ENCODE measurements at places on chromosomes 6 and 20.

DNA sequence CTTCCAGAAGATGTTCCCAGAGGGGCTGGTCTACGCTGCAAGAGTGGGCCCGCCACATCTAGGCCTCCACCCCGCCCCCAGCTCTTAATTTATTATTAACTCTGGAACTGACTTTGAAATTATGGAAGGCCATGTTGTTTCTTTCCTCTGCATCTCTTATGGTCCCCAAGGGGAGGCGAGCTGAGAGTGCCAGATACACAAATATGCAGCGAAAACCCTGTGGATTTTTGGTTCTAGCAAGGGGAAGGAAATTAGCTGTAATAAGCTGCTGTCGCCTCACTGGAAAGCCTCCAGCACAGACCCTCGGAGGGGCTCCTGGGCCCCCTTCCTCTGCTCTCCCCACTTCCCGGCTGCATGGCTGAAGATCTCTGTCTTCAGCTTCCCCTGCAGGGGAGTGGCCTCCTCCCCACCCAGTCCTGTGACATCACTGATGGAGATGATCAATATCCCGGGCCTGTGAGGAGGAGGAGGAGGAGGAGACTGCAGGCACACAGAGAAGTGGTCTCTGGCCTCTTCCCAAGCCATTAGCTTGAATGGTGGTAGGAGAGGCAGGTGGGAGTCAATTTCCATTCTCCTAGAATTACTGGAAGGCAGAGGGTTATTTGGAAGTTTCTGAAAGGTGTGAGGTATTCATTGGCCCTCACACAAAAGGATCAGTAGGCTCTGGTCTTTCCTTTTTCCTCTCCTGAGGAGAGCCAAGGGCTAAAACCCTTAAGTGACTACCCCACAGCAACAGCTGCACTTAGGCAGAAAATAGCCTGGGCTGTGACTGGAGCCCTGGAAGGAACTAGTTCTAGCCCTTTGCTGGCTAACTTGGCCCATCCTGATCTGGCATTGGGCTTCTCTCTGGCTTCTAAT, 39.7 kb upstream of the CCDC167 start:
- DNase-seq, result no peak

GRCh38 chr20:50528804-50529351, 18.7 kb downstream of the PTPN1 start:
- DNase-seq, result no peak

GRCh38 chr6:93209358-93209757, 210.0 kb downstream of the EPHA7 start:
- DNase-seq, result no peak

DNA sequence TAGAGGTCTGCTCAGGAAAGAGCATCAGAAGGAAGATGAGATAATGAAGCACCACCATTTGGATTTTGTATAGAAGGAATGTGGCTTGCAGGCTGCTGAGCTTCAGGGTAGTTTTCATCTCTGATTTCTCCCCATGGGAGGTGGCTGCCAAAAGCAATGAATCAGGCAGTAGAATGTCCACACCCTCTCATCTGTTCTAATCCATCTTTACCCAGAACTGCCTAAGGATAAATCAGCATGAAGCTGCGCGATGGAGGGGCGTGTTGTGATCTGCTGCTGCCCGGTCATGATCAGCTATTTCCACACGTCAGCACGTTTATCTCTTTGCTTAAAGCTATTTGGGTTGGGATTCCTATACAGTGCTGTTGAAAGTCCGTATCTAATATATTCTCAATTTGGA, 295.4 kb downstream of the FOXA2 start:
- no peak for DNase-seq

DNA sequence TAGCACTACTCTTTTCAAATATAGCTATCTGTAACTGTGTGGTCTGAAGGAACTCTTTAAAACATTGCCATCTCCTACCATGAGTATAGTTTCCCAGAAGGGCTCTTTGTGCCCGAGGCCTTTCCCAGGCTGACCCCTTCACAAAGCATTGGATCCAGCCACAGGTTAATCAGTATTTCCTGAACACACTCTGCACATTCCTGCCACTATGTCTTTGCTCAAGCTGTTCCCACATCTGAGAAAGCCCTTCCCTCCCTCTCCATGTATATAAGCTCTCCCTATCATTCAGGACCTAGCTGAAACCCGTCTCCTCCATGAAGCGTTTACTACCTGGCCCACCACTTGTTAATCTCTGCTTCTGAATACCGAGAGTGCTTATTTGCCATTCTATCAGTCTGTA, 47.8 kb upstream of the PKHD1 start:
- no peak for DNase-seq

DNA sequence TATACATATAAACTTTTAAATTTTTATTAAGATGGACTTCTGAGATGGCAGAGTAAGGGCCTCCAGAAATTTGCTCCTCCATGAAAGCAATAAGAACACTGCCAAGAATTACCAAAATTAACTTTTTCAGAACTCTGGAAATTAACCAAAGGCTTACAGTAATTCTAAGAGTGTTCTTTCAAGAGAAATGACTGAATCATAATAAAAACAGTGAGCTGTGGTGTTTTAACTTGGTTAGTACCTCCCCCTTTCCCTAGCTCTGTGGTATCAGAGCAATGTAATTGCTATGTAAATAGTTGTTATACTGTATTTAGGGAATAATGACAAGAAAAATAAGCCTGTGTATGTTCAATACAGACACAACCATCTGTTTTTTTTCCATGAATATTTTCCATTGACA, 19.0 kb downstream of the HECA start:
- DNase-seq, result no peak

DNA sequence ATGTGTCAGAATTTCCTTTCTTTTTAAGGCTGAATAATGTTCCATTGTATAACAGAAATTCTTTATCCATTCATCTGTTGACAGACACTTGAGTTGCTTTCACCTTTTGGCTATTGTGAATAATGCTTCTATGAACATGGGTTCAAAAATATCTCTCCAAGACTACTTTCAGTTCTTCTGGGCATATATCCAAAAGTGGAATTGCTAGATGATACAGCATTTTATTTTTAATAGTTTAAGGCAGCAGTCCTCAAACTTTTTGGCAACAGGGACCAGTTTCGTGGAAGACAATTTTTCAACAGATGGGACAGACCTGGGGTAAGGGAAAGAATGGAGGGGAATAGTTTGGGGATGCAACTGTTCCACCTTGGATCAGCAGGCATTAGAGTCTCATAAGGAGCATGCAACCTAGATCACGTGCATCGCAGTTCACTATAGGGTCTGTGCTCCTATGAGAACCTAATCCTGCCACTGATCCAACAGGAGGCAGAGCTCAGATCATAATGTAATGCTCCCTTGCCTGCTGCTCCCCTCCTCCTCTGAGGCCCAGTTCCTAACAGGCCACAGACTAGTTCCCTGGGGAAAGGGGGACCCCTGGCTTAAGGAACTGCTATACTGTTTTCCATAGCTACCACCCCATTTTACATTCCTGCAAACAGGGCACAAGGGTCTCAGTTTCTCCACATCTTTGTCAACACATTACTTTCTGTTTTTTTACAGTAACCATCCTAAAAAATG, 239.9 kb upstream of the RNF217 start:
- DNase-seq, result no peak

DNA sequence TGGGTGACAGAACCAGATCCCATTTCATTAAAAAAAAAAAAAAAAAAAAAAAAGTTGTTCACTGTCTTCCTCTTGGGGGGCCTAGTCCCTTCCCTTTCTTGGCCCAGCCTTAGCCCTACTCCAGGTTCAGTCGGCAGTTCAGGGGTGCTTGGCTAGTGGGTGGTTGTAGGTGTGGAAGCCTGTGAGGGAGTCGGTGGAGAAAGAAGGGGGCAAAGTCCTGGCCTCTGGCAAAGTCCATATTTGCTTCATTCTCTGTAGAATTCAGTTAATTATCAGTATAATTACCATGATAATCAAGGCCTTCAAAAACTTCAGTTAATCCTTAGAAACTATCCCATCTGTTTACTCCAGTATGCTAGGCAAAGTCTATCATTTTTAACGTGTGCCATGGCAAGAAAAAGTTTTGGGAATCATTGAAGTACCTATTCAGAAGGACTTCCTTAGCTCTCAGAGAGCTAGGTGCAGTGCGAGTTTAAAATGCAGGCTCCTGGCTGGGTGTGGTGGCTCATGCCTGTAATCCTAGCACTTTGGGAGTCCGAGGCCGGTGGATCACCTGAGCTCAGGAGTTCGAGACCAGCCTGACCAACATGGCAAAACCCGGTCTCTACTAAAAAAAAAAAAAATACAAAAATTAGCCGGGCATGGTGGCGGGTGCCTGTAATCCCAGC, 205.7 kb upstream of the ARG1 start:
- no peak for DNase-seq

DNA sequence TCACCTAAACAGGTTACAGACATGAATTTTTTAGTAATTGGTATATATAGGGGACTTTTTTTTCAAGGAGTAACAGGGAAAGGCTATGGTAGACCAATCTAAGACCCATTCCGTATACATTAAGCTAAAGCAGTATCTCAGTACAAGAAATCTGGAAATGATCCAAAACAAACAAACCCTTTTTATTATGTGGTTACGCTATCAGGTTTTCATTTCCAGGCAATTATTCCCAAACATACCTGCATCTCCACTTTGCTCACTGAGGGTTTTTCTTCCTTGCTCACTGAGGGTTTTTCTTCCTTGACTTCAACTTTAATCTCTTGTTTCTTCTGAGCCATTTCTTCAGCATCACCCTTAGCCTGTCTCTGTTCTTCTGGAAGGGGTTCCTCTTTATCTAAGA, 107.3 kb downstream of the EPB41L2 start:
- no peak for DNase-seq

DNA sequence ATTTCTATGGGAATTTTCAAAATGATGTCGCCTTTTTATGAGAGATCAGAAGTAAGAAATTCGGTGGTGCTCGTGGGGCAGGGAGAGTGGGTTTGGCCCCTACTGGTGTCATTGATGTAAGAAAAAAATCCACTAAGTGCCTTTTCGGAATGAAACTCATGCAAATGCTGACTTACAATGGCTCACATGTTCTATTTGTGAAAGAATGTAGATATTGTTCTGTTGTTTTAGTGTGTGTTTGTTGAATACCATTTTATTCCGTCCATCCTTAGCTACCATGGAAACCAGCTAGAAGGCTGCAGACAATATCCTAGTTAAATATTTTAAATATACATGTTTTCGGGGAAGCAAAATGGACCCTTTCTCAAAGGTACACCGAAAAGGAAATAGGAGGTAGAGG, 304.9 kb downstream of the TAF4 start:
- DNase-seq, result no peak

DNA sequence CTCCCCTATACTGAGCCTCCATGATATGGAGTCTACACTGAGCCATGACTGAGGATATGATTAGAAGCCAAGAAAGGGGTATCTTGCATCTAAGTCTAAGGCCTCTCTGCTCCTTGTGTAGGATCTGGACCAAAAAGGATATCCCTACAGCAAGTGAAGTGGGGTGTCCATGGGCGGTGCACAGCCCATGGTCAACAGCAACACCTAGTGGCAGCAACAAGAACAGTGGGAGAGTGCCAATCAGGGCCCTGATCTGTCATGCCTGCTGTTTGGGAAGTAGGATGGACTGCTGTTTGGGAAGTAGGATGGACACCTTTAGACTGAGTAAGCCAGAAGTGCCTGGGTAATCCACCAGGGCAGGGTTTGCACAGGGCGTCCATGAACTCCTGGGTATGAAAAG, 22.4 kb downstream of the PTGIS start:
- DNase-seq, result no peak

DNA sequence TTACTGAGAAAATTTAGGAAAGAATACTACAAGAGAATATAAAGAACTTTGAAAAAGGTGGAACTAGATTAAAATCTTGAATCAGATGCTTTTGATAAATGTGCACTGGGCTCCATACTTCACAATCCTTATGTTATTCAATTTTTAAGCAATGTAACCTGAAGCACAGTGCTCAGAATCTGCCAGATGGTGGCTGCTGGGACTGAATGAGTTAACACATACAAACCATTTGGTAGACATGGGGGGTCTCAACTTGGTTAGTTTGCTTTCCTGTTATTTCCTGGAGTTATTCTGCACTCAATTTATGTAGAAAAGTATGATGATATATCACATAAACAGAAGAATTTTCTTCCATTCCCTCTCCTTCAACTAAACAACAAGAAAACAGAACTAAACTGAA, 326.5 kb downstream of the RNGTT start:
- DNase-seq, result no peak

GRCh38 chr20:3885715-3886114, 3.5 kb upstream of the PANK2 start:
- no peak for DNase-seq

- DNase-seq, result no peak
Measured at GRCh38 chr20:36085686-36086267, 68.8 kb upstream of the EPB41L1 start.
